Activated CD8-positive, alpha-beta memory T cell treated with anti-CD3 and anti-CD28 coated beads, Interleukin-2, amount 50 U/mL, for 48 hours (primary cell): ENCODE measurements at places on chromosomes 4 and X.
A peak's percentile ranks its signal among the peaks of the same experiment; 100 is the strongest.

- no peak for DNase-seq
Measured at GRCh38 chr4:144710526-144710912, 64.6 kb downstream of the HHIP start.

- DNase-seq: no peak
Measured at GRCh38 chr4:55491486-55491885, 55.2 kb downstream of the CLOCK start.

- no peak for DNase-seq
Measured at GRCh38 chr4:72016011-72016410, 15.8 kb upstream of the NPFFR2 start.

GRCh38 chr4:99264927-99265326, 25.9 kb downstream of the ADH1A start:
- no peak for DNase-seq

- no peak for DNase-seq
Measured at GRCh38 chrX:131316260-131316659, 27.2 kb upstream of the IGSF1 start.

DNA sequence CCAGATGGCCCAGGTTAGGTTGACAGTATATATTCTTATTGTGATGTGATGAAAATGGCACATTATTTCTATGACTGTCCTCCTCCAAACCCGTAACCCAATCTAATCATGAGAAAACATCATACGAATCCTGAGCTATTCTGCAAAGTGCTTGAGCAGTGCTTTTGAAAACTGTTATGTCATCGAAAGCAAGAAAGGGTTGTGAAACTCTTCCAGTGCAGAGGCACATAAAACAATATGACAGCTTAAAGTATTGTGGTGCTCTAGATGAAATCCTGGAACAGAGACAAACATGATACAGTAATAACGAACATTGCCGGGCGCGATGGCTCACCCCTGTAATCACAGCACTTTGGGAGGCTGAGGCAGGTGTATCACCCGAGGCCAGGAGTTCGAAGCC, 1648.0 kb downstream of the STIM2 start:
- no peak for DNase-seq

GRCh38 chr4:110751986-110752385, 129.1 kb upstream of the PITX2 start:
- no peak for DNase-seq

DNA sequence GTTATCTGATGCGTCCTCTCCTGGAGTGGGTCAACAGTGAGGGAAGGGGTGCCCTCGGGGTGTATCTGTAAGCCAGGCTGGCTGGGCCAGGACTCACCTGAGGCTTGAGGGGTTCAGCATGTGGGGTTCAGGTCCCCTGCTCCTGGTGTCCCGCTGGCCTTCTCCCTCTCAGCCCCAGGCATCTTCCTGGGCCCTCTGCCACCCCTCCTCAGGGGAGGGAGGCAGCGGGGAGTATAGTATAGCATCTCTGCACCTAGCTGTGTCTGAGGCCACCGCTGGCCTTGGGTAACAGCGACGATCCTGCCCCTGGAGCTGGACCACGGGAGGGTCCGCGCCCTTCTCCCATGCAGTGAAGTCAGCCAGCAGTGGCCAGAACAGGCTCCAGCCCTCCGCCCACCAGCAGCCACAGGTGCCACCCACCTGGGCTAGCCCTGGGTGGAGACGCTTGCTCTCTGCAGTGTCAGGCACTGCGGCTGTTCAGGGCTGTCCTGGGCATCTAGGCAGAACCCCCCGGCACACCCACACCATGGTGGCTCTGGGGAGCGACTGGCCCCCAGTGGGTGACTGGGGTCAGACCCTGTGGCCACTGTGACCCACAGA, 110.7 kb upstream of the NKX1-1 start:
- DNase-seq: no peak

GRCh38 chr4:94504545-94504944, 52.8 kb downstream of the PDLIM5 start:
- DNase-seq: no peak

DNA sequence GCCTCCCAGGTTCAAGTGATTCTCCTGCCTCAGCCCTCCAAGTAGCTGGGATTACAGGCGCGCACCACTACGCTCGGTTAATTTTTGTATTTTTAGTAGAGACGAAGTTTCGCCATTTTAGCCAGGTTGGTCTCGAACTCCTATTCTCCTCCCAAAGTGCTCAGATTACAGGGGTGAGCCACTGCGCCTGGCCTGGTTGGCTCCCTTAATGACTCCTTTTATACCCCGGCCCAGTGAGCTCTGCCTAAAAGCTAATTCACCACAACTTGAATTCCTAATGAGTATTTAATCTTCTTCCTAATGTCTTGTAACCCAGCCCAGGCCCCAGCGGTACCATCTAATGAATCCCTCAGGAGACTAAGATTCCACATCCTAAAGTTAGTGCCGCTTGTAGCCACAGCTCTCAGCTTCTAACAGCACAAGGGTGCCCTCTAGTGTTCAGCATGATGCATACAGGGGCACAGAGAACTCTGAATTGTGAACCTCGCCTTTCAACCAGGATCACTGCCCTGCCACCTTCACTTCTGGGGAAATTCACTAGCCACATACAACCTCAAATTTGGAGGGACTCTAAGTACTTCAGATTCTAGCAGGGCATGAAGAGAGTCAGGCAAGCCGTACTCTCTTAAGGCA, 89.5 kb downstream of the OR13H1 start:
- DNase-seq: peak; percentile 53
